ENCODE measurements at places on chromosomes 12 and 14. TPM values are rescaled to one million over a fixed set of nuclear protein-coding genes. Genes with fewer than 3 reads are reported as not detected.

TAS2R9 gene
- total RNA-seq = not detected

SLC2A14 gene
- 0.15 TPM for total RNA-seq

GSC gene
- total RNA-seq = not detected

AJUBA gene
- 1.2 TPM for total RNA-seq

DNA sequence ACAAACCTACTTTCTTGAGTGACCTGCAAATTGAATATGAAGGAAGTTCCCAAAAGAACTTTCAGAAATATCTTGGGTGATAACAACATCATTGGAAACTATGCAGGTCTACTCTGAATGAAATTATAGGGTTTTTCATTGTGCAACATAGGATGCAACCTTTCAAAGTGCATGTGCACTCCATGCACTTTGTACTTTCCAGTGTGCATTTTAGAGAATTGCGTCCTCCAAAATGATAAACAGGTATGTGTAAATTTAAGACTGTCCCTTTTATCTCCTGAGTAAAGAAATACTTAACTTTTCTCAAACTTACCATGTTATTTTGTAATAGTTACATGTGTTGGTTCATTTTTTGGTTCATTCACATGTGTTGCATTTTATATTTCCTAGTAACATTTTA lies 13.2 kb downstream of the SRSF5 start:
- no peak for DNase-seq

DNA sequence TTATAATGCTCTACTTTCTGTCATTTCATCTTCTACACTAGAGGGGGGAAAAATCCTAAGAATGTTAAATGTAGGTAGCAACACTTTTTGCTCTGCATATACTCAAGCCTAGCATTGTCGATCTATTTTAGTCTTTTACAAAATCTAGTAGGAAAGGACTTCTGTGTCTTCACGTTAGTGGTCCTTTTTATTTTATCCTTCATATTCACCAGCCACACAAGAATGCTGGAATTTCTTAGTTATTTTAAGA lies 253.0 kb upstream of the FLRT2 start:
- no peak for DNase-seq

NFKBIA gene
- 482 TPM for total RNA-seq

PTPN21 gene
- 0.53 TPM for total RNA-seq

DNA sequence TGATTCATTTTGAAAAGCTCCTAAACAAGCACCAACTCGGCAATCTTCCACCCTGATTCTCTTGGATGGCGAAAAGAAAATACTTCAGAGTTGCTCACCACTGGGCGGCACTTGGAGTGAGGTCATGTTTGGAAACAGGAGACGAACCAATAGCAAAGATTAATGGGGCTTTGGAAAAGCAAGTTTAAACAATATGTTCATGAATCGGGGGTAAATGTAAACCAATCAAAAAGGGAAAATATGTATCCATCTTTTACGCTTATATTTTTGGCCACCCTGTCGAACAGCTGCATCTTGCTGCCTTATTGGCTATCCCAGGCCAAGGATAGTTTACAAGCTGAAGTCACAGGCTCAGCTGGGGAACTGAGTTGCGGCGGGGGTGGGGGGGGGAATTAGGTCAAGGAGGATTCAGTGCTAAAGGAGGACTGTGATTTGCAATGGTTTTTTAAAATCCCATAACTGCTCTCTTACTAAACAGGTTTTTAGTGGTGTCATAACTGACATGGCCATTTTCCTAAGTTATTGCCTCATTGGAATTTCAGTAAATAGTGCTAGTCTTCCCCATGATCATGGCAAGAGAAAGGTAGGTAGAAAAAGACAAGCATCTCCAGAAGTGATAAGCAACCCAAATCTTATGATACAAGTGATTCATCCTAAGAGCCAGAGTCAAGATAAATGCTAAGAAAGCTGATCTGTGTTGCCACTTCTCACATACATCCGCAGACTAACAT lies 210.6 kb downstream of the PHLDA1 start:
- DNase-seq = no peak

DNA sequence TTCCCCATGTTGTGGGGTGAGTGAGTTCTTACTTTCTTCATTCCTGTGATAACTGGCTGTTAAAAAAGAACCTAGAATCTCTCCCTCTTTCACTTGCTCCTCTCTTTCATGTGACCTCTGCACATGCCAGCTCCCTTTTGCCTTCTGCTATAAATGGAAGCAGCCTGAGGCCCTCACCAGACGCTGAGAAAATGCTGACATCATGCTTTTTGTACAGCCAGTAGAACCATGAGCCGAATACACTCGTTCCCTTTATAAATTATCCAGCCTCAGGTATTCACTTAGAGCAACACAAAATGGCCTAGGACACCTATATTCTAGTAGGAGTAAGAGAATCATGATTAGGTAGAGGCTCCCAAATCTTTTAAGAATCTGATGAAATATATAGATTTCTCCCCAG lies 333.5 kb downstream of the LRIG3 start:
- no peak for DNase-seq

MYL6 gene
- 1,010 TPM for total RNA-seq

ESR2 gene
- total RNA-seq = 0.74 TPM

PARPBP gene
- total RNA-seq = 19.5 TPM

DNA sequence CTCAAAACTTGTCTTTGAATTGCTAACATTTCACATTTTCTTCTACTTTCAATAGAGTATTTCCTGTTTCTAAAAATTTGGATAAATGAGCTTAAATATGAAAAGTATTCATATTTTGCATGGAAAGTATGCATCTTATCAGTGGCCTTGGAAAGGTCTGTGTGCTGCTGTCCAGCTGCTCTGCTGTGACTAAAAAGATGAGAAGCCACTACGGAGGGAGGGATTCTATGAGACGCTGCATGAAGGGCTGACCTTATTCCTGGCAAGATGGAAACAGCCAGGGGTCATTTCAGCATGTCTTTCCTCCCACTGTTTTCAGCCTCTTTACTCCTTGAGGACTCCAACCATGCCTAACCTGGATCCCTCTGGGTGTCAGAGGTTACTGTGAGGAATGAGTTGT lies 13.0 kb downstream of the PIWIL1 start:
- DNase-seq = no peak

DNA sequence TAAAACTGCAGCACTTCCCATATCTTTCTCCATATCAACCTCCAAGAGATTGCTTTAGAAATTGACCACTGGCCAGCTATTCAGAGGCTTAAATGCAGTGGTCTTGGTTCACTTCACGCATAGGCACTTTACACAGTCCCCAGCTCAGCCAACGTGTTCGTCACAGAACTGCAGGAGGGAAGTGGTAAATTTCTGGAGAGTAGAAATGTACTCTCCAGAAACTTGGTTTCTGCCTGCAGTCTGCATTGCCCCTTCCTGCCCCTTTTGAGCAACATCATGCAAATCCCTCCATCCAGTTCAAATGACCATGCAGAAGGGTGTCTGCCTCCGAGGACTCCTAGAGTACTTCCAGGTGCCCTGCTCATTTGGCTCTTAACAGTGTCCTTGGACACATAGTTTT lies 42.7 kb upstream of the NEDD1 start:
- no peak for DNase-seq

CLEC2A gene
- not detected for total RNA-seq

DNA sequence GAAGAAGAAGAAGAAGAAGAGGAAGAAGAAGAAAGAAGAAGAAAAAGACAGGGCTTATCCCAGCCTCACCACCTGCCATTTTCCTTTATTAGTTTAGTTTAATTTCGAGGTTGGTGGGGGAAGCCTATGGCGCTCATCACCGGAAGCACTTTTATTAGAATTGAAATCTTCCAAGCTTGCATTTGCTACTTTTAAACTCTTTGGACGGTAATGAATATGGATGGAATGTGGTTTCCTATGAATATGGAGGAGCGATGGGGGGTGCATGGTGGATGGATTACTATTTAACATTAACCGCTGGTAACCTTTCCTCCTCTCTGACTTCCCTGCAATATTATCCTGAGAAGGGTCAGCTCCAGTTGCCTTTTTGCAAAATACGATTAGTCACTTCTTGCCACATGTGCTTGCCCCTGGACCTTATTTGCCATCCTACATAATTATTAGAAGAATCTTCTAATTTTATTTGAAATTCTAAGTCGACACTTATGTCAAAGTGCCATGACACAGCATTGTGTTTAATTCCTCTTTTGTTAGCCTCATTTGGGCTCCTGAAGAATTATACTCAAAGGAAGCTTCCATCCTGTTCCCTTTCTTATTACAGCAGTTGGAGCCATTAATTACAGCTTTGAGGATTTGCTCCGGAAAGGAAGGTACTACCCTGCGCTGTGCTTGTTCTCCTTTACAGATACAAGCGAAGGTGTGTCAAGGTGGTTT lies 424.5 kb downstream of the VRK1 start:
- no peak for DNase-seq

PCED1B gene
- total RNA-seq = 52.8 TPM

GRCh38 chr14:38207377-38207735 lies 348 bp upstream of the SSTR1 start:
- no peak for DNase-seq

- no peak for DNase-seq
Observed at GRCh38 chr12:106873983-106874382, 81.7 kb upstream of the TMEM263 start.

DNA sequence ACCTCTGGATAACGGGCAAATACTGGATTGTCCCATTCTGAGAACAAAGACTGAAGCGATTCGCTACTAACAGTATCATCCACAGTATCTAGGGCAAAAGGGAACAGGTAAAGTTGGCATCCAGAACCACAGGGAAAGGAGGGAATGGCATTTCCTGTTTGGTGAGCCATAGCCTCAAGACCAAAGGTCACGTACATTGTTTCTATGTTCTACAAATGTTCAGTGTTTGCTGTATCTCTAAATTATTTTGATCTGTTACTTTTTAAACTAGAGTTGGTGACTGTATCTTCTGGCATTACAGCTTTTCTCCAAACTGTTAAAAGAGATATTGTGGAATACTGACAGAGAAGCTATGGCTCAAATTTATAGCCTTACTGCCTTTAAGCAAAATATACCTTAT lies 9.7 kb downstream of the MLH3 start:
- no peak for DNase-seq

PRPH gene
- total RNA-seq = not detected

DNA sequence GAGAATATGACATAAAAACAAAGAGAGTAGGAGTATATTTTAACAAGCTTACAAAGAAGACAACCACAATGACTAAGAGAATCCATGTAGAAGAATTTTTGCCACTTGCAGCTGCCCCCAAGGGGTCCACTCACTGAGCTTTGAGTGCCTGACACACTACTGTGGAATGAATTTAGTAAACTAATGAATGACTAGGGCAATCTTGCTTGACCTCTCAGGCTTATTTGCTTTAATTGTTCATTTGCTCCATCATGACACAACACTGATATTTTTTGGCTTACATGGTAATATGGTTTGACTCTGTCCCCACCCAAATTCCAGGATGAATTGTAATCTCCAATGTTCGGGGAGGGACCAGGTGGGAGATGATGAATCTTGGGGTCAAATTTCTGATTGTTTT lies 249.1 kb upstream of the FAR2 start:
- DNase-seq = no peak

GRCh38 chr12:131074221-131075083 lies 120.7 kb downstream of the ADGRD1 start:
- no peak for DNase-seq

GRCh38 chr14:104477666-104478380 lies 101.7 kb upstream of the C14orf180 start:
- no peak for DNase-seq

DNA sequence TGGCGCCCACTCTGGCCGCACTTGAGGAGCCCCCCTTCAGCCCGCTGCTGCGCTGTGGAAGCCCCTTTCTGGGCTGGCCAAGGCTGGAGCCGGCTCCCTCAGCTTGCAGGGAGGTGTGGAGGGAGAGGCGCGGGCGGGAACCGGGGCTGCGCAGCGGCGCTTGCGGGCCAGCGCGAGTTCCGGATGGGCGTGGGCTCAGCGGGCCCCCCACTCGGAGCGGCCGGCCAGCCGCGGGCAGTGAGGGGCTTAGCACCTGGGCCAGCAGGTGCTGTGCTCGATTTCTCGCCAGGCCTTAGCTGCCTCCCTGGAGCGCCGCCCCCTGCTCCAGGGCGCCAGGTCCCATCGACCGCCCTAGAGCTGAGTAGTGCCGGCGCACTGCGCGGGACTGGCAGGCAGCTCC lies 8.0 kb upstream of the VWF start:
- no peak for DNase-seq

GRCh38 chr12:27913999-27914614 lies 58.4 kb downstream of the PTHLH start:
- DNase-seq = no peak

PIK3C2G gene
- total RNA-seq = not detected

GPRC5D gene
- not detected for total RNA-seq

PIANP gene
- total RNA-seq = 0.49 TPM

GRCh38 chr14:60257865-60258264 lies 8.8 kb downstream of the PPM1A start:
- no peak for DNase-seq

GRCh38 chr12:112936927-112937326 lies 1.3 kb upstream of the OAS3 start:
- DNase-seq = no peak

LBHD2 gene
- not detected for total RNA-seq

DNA sequence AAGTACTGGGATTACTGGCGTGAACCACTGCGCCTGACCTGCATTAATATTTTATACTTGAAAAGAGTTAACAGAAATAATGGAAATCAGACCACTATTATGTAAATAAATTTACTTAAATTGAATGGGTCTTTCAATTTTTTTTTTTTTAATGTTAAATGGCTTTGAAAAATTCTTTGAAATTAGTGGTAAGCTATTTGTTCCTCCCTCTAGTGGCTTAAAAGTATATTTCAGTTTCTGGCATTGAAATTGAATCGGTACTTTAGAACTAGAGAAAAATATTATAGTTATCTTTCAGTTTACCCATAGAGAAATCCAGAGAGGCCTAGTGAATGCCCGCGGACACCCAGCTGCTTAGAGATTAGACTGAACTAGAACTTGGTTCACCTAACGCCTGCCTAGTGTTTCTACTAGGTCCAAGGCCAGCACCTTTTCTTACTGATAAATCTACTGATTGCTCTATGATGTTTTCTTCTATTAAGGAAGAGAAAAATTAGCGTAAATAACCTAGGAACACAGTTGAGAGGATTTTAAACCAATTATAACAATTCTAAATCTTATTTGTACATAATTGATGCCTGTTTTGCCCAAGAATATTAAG lies 106.5 kb downstream of the EML1 start:
- no peak for DNase-seq

GRCh38 chr12:12108441-12109058 lies 37.8 kb downstream of the BCL2L14 start:
- DNase-seq = no peak

DNA sequence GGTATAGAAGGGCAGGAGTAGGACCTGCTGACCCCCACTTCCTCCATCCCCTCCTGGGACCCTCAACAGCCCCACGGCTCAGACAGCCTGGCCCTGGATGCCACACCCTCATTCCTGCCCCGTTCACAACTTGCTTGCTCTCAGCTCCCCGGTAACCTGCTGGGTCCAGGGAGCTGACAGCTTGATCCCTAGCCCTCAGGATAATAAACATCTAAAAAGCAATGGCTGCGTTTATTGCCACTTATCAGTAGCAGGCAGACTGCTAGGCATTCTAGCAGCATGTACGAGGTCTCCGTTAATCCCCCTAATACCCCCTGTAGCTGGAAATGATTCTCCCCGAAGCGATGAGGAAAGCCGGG lies 24.3 kb upstream of the RPLP0 start:
- no peak for DNase-seq

- no peak for DNase-seq
Observed at GRCh38 chr14:91570021-91570420, 59.9 kb upstream of the PPP4R3A start.

GRCh38 chr12:80745851-80746505 lies 29.3 kb downstream of the MYF5 start:
- DNase-seq = no peak
